ENCODE measurements at places on chromosomes 16 and 17.

DNA sequence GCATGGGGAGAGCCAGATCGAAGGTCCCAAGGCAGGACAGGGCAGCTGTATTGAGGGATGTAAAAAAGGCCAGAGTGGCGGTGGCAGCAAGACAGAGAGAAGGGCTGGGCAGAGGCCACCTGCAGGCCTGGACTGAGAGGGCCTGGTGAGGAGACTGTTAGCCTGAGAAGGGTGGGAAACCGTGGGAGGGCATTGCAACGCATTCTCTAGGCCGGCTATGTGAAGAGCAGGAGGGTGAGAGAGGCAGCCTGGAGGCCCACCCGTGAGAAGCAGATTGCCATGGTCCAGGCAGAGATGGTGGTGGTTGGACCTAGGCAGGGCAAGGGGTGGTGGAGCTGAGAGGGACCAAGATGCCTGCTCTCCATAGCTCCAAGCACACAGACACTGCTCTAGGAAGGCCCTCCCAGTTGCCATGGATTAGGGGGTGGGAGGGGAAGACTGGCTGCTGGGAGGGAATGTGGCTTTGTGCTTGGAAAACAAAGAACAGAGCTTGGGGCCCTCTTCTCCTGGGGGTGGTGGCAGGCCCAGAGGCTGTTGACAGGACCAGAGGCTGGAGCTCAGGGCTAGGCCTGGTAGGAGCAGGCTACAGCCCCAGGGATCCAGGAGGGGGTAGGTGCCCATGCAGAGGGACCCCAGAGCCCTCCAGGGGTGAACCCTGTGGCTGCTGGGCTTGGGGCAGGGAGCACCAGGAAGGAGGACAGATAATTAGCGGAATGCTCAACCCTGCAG, 12.4 kb upstream of the TCAP start:
- DNase-seq = no peak

GRCh38 chr17:66331038-66331816, 28.8 kb downstream of the PRKCA start:
- no peak for DNase-seq

- peak; percentile 73 for DNase-seq
Observed at GRCh38 chr17:9924735-9925191, 19.7 kb upstream of the RCVRN start.

- DNase-seq = no peak
Observed at GRCh38 chr17:61766520-61766919, 96.8 kb downstream of the BRIP1 start.

DNA sequence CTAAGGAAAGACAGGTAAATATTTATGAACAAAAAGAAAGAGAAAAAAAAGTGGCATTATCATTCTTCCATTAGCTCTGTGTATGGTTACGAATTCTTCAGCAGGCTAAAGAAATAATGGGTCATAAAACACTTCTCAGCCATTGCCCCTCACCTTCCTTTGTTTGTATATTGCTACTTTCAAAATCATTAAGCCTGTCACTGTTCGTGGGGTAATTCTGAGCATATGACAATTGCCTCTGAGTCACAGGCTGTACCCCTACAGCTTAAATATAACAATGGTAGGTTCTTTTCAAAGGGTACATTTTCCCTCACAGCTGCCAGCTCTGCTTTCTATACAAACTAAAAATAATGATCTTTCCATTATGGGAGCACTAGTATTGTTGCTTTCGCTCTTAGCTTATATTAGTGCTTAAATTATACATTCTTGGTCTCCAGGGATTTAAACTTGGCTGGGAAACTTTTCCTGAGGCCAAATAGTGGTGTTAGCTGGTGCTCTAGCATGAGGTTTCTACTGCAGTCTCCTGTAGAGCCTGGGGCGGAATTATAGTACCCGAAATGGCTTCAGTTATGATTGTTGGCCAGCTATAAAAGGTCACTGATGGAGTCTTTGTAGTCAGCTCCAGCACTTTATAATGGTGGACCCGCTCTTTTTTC, 74.7 kb upstream of the CDH11 start:
- no peak for DNase-seq

GRCh38 chr17:63573634-63574033, 23.4 kb downstream of the DCAF7 start:
- no peak for DNase-seq
